Urinary bladder (tissue), 4 donors: ENCODE measurements at places on chromosomes 4 and X. TPM values are rescaled to one million over a fixed set of nuclear protein-coding genes. Genes with fewer than 3 reads are reported as not detected.

GRCh38 chr4:34422472-34423175 lies 1821.7 kb downstream of the ARAP2 start:
- no peak for DNase-seq

STAP1 gene
- 0.23 TPM for polyA plus RNA-seq

DNA sequence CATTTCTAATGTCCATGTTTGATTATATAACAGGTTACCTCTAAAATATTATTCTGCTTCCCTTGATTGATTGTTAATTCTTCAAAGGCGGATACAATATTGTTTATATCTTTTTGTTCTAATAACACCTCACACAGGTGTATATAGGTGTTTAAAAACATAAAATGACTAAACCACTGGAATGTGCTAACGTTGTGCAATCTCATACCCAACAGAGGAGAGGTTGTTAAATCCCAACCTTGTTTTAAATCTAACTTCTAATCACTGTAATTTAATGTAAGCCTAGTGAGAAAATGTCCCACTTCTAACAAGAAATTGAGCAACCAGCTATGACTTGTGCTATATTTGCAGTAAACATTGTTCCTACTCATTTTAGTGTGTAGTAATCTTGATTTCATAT lies 1.3 kb downstream of the ODAM start:
- no peak for DNase-seq

CT45A2 gene
- not detected for polyA plus RNA-seq

- DNase-seq: no peak
Observed at GRCh38 chrX:119573840-119574393, 446 bp upstream of the UBE2A start.

ANOS1 gene
- polyA plus RNA-seq: 0.53 TPM

GSX2 gene
- polyA plus RNA-seq: not detected

DNA sequence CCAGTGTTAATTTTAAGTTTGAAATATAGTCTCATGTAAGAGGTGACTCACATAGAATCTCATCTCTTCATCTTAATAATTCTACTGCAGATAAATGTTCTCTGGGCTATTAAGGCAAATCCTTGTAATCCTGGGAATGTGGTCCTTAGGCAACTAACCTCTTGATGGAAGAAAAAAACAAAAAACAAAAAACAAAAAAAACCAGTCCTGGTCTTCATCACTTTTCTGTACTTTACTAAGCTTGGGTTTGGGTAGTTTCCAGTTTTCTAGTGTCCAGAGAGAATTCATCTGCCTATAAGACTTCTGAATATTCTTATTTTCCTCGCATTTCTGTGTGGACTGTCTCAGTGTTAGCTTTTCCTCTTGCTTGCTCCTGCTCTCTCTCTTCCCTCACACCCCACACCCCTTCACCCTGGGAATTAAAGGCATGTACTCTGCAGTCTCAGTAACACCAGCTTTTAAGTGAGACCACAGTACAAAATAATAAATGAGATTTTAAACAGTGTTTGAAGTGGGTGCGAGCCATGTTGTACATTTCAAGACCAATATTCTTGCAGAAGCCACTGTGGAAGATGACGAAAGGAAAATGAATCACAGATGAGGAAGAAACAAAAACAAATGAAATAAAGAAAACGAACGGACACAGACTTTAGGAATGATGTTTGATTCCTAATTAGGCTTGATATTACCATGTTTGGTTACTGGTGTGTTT lies 51.7 kb downstream of the HAND2 start:
- DNase-seq: no peak

PCSK1N gene
- 6.9 TPM for polyA plus RNA-seq

TMEM31 gene
- not detected for polyA plus RNA-seq

- DNase-seq: no peak
Observed at GRCh38 chrX:100812216-100813158, 7.7 kb upstream of the CSTF2 start.

DNA sequence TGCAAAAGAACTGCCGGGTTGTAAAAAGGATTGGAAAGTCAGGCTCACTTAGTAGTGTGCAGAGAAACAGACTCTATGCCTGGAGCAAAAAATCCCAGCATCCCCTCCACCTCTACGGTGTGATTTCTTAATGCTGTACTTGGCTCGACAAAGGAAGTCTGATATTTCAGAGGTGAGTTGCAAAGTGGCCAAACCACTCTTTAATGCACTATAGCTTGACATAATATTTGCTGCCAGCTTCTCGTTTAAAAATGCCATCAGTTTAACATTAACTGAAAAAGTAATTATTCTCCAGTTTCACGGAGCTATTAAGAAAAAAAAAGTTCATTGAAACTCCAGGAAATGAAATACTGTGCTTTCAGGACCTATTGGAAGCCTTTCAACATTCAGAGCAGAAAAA lies 448.3 kb upstream of the ZFP42 start:
- DNase-seq: no peak

SSX2B gene
- not detected for polyA plus RNA-seq

GRCh38 chr4:165874072-165874790 lies 1.2 kb downstream of the TLL1 start:
- DNase-seq: no peak

GRCh38 chr4:8917321-8917811 lies 45.7 kb upstream of the HMX1 start:
- DNase-seq: no peak

PLCXD1 gene
- 10.2 TPM for polyA plus RNA-seq

- DNase-seq: no peak
Observed at GRCh38 chr4:24867766-24868296, 45.0 kb downstream of the CCDC149 start.

SLC10A4 gene
- 1.2 TPM for polyA plus RNA-seq

DNA sequence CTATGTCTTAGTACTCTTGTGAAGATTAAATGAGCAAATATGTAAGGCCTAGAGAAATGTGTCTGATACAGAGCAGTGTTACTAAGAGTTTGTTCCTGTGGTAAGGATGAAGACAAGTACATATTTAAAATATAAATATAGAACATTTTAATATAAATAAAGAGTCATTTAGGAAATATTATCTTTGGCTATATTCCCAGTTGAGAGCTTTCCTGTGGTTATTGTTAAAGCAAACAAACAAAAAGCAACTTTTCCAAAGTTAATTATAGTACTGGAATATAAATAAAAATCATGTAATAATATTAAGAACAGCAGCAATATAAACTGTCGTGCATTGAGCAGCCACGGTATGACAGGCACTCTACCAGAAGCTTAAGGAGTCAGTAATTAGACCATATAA lies 472.5 kb downstream of the INPP4B start:
- DNase-seq: no peak

DNA sequence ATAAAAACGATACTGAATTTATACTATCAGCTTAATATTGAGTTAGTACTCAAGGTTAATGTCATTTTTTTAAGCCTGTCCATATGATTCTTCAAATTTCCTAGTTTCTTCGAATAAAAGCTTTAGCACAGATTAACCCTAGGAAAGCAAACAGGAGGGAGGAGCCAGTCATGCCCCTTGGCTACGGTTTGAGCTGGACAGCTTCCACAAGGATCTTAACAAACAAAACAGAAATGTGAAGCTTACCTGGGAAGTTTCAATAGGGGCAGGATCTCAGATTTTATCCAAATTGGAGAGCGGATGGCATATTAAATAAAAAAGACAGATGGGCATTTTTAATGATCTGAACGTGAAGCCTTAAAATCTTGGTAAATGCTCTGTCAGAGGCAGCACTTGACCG lies 2.3 kb downstream of the NWD2 start:
- DNase-seq: no peak

GRIPAP1 gene
- 27.9 TPM for polyA plus RNA-seq

ETDA gene
- polyA plus RNA-seq: not detected

H2BW2 gene
- not detected for polyA plus RNA-seq

DNA sequence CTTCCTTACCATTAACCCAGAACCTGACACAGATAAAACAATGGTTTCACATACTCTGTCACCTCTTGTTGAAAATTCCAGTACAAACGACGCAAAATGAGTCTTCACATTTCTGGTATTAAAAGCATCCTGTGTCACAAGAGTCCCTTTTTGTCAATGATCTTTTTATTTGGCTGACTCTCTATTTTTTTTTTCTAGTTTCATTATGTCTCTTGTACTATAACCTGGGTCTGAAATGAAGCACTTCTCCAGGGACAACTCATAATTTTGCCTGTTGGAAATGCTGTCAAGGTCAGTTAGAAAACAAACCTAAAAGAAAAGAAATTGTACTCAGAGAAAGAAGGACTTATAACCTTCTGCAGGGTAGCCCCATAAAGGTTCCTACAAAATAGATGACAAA lies 93.1 kb downstream of the NR3C2 start:
- no peak for DNase-seq

- DNase-seq: no peak
Observed at GRCh38 chr4:120520761-120521160, 401.8 kb downstream of the PRDM5 start.

DNA sequence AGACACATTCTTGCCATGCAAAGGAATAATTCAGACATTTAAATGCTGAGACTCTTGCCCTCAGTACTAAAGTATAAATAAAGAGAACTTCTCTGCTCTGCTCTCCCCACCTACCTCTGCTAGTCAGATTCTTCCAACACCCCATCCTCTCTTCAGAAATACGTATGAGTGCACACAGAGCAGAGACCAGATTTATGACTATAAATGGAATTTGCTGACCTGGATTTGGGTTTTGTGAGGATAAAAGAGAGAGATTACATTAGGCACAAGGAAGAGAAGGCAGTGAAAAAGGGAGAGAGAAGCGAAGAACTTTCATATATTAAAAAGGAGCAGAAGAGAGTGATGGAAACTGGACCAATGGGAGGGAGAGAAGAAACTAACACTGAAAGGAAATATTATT lies 87.6 kb upstream of the EXOC1L start:
- no peak for DNase-seq

DNA sequence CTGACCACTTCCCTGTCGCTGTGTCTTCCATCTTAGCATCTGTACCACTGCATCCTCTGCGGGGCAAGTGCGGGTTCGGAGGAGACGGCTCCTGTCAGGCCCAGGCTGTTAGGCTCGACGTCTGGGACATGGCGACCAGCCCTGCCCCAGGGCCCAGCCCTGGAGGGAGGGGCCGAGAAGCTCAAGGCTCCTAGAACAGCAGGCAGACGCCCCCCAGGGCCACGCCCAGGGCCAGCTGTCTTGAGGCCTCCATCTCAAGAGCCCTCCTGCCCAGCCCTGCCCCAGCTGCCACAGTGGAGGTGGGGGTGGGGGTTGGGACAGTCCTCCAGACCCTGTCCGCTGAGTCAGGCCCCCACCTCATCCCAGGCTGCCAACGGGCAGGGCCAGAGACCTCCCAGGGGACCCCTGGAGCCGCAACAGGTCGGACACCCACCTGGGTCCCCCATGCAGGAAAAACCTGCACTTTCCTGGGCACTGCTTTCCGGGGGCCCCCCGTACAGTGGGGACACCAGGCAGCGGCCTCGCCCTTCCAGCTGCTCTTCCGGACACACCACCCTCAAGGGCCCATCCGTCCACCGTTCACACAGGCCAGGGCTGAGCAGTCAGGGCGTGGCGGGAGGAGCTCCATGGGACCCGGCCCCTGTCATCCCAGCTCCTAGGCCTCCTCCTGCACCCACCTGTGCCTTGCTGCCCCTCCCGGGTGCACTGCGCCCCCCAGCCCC lies 83.1 kb downstream of the FAM53A start:
- DNase-seq: no peak

BMPR1B gene
- 0.13 TPM for polyA plus RNA-seq

GRCh38 chrX:87517571-87518141 lies at the start of gene KLHL4:
Gene KLHL4 (plus strand): TSS chrX:87517802. CDS start chrX:87517894, 92 bp downstream.
- DNase-seq: no peak

DNA sequence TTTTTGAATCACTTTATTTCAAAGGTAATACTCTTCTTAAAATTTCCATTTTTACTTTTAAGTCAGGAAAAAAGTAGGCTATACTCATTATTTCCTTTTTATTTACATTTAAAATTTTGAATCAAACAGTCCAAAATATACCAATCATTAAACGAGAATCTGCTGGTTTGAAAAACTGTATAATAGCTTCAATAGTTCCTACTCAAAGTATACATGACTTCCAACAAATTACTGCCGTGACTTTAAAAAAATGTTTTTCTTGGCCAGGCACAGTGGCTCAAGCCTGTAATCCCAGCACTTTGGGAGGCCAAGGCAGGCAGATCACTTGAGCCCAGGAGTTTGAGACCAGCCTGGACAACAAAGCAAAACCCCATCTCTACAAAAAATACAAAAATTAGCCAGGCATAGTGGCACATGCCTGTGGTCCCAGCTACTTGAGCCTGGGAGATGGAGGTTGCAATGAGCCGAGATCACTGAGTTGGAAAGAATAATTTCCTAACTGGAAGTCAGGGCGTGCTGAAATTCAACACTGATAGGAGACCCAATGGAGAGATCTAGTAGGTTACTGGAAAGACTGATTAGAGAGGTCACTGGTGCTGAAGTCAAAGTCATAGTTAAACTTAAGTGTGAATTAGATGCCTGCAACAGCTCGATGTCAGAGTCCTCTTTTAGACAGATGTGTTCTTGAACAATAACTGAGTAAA lies 9.0 kb downstream of the KLHL8 start:
- no peak for DNase-seq

SMIM31 gene
- polyA plus RNA-seq: 0.09 TPM

GRCh38 chr4:114827651-114828050 lies 229.0 kb downstream of the UGT8 start:
- DNase-seq: no peak

DNA sequence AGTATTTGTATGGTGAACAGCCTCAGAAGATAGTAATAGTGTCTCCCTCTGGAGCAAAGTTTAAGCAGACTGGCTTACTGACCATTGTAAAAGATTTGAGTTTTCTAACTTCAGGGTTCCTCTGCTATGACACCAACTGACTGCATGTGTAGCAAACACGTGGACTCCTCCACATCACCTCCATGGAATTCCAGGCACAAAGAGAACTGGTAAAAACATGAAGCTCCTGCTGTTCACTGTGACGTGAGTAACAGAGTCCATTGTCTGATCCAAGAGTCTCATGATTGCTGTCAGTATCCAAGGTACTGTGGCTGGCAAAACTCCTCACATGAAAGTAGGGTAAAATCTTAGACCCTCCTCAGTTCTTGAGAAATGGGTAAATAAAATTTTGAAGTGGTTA lies 107.6 kb upstream of the FAM9B start:
- DNase-seq: no peak

GRCh38 chr4:34972189-34972588 lies 1272.1 kb downstream of the ARAP2 start:
- DNase-seq: no peak

DNA sequence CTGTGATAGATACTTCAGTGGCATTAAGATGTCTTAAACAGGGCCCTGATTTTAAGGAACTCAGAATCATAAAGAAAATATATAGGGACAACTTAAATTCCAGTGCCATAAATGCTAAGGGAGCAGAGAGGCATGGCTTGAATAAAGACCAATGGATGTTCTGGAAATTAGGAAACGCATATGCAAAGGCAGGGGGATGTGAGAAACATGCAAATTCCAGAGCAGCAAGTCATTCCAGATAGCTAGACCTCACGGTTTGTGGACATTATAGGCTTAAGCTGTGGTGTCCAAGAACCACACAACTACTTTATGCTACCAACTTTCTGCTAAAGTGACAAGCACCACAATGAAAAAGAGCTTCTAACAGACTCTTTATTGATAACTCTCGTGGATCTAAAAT lies 132.6 kb upstream of the ANK2 start:
- no peak for DNase-seq

MAGEA8 gene
- polyA plus RNA-seq: not detected

- no peak for DNase-seq
Observed at GRCh38 chr4:53694666-53695065, 103.4 kb upstream of the LNX1 start.
